Nephron progenitor cell (in vitro differentiated cells): ENCODE measurements at places on chromosomes 6 and 20.

DNA sequence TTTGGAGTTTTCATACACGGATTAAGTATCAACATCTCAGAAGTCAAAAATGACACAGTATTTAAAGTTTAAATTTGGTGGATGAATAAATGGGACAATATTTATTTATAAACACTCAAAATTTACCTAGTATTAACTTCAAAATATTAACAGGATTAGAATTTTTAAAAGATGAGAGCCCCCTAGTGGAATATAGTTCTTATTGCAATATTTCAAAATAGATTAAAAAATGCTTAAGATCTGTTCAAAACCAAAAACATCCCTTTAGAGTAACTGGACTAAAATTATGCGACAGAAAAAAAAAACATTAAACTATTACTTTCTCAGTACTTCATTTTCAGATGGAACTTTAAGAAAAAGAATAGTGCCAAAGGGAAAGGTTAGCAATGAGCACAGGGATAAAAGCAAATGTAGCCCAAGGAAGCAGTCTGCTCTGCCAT is 56.6 kb downstream of the SNX14 start:
- DNase-seq: no peak

- DNase-seq: no peak
These were observed 253.0 kb downstream of the RNF144B start for GRCh38 chr6:18640134-18640533.

DNA sequence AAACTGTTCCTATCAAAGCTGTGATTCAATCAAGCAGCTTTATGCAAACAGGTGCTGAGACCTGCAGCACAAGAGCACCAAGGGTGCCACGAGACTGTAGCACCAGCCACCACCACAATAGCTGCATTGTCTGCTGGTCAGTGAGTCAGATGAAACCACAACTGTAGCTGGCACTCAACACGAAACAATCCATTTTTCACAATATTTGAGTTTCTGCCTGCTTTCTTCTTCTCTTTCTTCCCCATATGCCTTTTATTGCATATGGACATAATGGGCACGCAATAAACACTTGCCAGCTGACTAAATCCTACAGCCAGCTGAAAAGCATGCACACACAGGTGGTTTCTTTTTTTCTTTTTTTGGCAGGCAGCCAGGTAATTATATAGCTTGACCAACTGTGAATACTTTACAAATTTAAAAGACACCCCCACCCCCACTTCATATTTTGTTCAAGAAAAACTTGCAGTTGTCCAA is 16.6 kb downstream of the SLC2A12 start:
- no peak for DNase-seq

DNA sequence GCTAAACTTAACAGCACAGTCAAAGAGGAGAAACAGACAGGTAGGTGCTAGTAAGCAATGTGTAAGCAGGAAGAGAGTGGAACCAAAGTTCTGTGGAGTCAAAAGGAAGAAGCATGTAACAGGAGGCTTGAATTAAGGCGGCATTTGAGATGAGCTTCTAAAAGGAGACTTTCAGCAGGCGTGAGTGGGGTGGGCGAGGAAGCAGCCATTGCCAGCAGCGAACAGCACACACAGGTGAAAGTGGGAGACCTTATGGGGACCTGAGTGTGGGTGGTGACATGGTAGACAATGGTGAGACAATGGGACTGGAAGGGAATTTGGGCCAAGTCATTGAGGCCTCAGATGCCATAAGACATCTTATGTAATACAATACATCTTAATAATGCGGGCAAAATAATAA is 195.0 kb downstream of the PAX1 start:
- no peak for DNase-seq

- no peak for DNase-seq
These were observed 19.4 kb downstream of the TINAG start for GRCh38 chr6:54327631-54328030.

- DNase-seq: no peak
These were observed 23.1 kb upstream of the DNAAF9 start for GRCh38 chr20:3430376-3431069.

DNA sequence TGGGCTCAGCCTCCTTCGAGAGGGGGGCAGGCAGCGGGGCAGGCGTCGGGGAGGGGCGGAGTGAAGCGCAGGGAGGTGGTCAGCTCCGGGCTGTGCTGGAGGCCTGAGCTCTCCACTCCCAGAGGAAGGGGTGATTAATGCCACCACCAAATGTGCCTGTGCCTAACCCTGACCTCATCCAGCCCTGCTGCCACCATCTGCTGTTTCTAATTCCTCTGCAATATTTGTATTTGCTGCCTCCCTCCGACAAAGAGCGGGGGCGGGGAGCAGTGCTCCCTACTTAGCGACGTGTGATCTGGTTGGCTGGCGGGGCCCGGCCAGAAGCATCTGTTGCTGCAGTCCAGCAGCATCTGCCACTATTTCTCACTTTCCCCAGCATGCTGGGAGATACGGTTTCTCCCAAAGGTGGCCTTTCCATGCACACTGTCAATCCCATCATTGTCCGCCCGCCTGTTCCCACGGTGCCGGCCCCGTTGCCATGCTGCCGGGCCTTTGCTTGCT is 47.0 kb downstream of the DLL1 start:
- peak; percentile 55 for DNase-seq

DNA sequence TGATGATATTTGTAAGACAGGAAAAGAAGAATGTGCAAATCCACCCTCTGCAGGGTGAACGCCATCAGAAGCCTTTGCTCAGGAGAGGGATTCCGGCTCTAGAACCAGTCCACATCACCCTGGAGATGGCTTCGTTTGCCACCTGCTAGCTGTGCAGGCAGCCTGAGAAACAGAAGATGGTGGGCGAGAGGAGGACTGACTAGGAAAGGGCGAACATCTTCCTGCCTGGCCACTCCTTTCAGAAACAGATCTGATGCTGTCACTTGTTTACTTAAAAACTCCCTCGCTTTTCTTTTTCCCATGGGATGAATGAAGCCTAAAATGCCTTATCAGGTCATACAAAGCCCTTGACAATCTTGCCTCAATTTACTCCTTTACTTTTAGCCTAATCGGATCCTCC is 1.2 kb downstream of the PTPRA start:
- no peak for DNase-seq

DNA sequence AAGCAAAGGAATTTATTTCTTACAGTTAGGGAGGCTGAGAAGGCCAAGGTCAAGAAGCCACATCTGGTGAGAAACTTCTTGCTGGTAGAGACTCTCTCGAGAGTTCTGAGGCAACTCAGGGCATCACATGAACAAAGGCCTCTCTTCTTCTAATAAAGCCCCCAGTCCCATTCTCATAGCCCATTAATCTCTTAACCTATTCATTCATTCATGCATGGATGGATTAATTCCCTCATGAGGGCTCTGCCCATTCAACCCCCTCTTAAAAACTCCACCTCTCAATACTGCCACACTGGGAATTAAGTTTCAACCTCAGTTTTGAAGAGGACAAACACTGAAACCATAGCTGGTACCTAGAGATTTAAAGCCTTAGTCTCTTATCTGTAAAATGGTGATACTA is 217.9 kb upstream of the SPTLC3 start:
- no peak for DNase-seq

- DNase-seq: peak; percentile 11
These were observed 136.0 kb downstream of the AIG1 start for GRCh38 chr6:143196525-143197225.

GRCh38 chr6:130467146-130468050 is 101.6 kb downstream of the TMEM200A start:
- DNase-seq: no peak

DNA sequence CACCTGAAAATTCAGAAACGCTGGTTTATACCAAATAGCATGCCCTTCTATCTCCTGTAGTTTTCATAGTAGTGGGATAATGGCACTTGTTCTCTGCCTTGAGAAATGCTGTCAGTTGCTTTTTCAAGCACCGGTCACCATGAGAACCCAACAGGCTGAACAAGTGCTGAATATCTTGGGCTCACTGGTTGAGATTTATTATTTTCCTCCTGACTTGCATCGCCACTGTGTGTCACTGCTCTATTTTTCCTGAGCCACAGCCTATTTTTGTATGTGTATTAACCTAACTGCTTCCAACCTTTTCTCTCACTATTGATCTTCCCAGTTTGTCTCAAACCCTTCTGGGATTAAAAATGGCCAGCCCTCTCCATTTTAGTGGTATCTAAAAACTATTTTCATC is 71.9 kb downstream of the OPN5 start:
- DNase-seq: no peak

DNA sequence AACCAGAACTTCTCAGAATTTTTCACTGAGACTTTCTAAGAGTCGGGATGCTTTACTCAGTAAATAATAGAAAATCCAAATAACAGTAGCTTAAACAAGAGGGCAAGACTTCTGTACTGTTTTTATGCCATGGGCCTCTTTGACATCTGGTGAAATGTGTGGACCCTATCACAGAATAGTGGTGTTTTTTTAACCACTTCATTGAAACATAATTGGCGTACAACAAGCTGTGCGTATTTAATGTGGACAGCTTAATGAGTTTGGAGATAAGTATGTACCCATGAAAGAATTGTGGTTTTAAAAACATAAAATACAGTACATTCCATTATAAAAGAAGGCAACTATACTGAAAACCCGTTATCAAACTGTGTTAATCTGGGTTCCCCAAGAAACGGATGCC is 37.7 kb downstream of the PDRG1 start:
- no peak for DNase-seq

DNA sequence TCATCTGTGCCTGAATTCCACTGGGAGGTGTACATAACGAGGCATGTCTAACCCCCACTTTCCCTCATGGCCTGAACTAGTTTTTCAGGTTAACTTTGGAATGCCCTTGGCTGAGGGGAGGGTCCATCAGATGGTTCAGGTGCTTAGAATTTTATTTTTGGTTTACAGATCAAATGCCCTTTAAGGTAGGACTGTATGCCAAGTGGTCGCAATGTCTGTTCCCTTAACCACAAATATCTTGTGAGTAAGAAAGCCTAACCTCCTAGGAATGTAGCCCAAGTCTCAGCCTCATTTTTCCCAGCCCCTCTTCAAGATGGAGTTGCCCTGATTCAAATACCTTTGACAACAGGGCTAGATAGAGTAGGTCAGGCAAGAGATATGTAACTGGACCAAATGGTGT is 78.4 kb downstream of the RNASET2 start:
- DNase-seq: no peak

- DNase-seq: no peak
These were observed 886 bp downstream of the SDCBP2 start for GRCh38 chr20:1327827-1328679.
